CD4-positive, alpha-beta memory T cell (primary cell): ENCODE measurements at places on chromosomes 5 and 9. TPM values are rescaled to one million over a fixed set of nuclear protein-coding genes. Genes with fewer than 3 reads are reported as not detected.

- no peak for DNase-seq
Measured at GRCh38 chr5:2780421-2781171, 29.1 kb upstream of the IRX2 start.

GRCh38 chr5:133244242-133244641, 192.4 kb downstream of the HSPA4 start:
- peak; percentile 12 for DNase-seq

- no peak for DNase-seq
Measured at GRCh38 chr9:121107881-121108280, 33.1 kb downstream of the CNTRL start.

DNA sequence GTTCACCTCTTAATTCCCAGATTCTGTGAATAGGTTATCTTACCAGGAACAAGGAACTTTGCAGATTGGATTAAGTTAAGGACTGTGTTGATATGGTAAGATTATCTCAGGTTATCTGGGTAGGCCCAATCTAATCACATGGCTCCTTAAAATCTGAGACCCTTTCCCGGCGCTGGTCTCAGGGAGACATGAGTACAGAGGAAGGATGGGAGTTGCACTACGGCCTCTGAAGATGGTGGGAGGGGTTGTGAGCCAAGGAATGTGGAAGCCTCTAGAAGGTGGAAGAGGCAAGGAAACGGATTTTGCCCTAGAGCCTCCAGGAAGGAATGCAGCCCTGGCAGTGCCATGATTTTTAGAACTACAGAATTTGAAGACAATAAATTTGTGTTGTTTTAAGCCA, 95.1 kb downstream of the AK8 start:
- no peak for DNase-seq

GRCh38 chr9:12221470-12221869, 471.7 kb upstream of the TYRP1 start:
- DNase-seq, result no peak

- no peak for DNase-seq
Measured at GRCh38 chr5:51131266-51131665, 252.0 kb upstream of the ISL1 start.

Gene TMEM252
- total RNA-seq, result not detected

- DNase-seq, result no peak
Measured at GRCh38 chr9:130860458-130861316, 25.6 kb downstream of the ABL1 start.

Gene HRH2
- total RNA-seq, result 4.0 TPM

- DNase-seq, result peak; percentile 40
Measured at GRCh38 chr5:55324815-55325418, 17.1 kb downstream of the MTREX start.

DNA sequence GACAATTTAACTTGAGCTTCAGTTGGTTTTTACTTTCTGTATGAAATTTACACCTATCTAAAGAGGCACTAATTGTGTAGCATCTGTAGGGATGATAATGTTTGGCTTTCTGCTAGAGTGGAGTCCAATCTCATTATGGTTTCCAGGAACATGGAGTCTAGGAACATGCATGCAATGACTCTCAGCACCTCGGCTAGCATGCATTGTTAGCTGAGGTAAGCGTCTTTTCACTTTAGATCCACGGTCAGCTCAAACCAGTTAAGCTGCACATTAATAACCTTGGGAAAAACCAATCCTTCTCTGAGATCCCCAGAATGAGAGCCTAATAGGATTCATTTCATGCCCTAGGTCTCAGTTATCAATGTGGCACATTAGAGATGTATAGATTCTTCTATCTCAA, 7.8 kb upstream of the GDA start:
- no peak for DNase-seq

Gene CLIC3
- total RNA-seq, result 3.1 TPM

- DNase-seq, result no peak
Measured at GRCh38 chr5:177470759-177471536, 2.5 kb downstream of the DBN1 start.

DNA sequence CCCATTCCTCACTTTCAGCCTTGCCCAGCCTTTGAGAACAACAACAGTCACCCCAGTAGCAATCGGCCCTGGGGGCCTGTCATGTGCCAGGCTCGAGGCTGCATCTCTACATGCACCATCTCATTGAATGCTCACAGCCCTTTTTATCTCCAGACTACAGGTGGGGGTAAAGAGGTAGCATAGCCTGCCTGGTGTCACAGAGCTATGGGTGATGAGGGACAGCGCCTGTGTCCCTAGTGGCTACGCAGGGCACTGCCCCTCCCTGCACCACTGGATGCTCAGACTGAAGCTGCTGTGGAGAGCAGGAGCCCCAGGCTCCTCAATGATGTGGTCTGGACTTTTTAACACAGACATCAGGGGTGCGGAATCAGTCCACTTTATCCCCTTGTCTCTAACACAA, 2.8 kb downstream of the CAMK2A start:
- DNase-seq, result no peak

DNA sequence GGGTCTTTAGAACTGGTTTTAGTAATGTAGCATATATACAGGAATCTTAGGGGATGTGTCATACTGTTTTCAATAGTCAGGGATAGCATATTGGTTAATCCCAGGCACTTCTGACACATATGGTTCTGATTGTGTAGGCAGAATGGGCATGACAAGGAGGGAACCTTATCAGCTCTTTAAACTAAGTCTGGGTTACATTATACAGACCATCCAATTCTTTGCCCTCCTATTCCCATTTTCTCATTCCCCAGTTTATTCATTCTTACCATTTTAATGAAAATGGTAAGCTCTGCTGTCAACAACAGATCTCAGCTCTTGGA, 85.1 kb downstream of the NDUFAF2 start:
- DNase-seq, result no peak

- peak; percentile 73 for DNase-seq
Measured at GRCh38 chr9:127970401-127971313, 10.1 kb downstream of the EEIG1 start.

- DNase-seq, result no peak
Measured at GRCh38 chr9:38212016-38212415, 143.0 kb upstream of the SHB start.

Gene STXBP1
- total RNA-seq, result 19.9 TPM

Gene PPP1R2B
- total RNA-seq, result 0.30 TPM

- no peak for DNase-seq
Measured at GRCh38 chr5:95884511-95884910, 62.0 kb upstream of the GLRX start.

- no peak for DNase-seq
Measured at GRCh38 chr5:87898574-87898973, 370.1 kb downstream of the TMEM161B start.

Gene TLE1
- total RNA-seq, result 0.49 TPM

- DNase-seq, result no peak
Measured at GRCh38 chr9:7375013-7375511, 424.5 kb downstream of the DMAC1 start.

GRCh38 chr5:74864823-74865222, 1.4 kb downstream of the FAM169A start:
- DNase-seq, result no peak

DNA sequence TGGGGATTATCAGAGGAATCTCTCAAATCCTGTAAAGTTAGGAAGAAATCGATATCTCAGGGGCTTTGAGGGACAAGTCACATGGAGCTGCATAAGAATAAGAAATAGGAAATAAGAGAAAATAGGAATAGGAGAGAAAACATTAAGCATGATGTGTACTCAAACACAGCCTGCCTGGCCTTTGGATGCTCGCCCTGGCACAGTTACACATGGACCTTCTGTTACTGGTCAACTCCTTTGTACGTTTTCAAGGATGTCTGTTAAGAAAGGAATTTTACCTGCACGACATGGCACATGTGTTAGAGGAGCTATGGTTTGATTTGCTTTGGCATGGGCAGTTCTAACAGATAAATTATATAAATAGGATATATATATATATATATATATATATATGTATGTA, 321.2 kb downstream of the CDH12 start:
- DNase-seq, result no peak

Gene CMBL
- 1.5 TPM for total RNA-seq

GRCh38 chr5:107806705-107807104, 136.0 kb upstream of the EFNA5 start:
- DNase-seq, result no peak

Gene C5orf52
- not detected for total RNA-seq

Gene ARHGEF37
- total RNA-seq, result 1.3 TPM

GRCh38 chr9:78023003-78023741, 8.4 kb downstream of the GNAQ start:
- no peak for DNase-seq

Gene DAP
- total RNA-seq, result 39.0 TPM

GRCh38 chr5:66542711-66543110, 53.5 kb upstream of the MAST4 start:
- no peak for DNase-seq

GRCh38 chr9:25964239-25964638, 286.0 kb upstream of the TUSC1 start:
- DNase-seq, result no peak

DNA sequence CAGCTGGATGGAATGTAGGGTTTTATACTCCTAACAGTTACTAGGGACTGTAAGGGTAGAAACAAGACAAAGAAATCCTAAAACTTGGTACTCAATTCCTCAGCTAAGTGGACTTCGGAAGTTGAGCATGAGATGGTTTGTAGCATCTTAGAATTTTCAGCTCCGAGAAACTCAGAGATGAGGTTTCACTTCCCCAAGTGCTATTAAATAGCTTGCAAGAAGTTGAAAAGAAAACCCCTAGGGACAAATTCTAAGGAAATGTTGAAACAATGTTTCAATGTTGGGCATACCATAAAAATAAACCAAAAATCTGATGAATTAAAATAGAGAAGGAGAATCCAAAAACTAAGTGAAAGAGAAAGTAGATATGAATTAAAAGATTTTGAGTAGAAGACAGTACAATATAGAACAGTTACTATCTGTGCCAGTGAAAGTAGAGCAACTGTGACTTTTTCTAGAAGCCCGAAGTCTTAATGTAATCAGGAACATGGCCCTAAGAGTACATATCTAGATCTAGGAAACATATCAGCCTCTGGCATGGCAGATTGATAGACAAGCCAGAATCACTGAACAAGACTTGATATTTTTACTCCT, 308.6 kb upstream of the RGMB start:
- DNase-seq, result no peak

Gene TNC
- not detected for total RNA-seq

- DNase-seq, result no peak
Measured at GRCh38 chr9:105141146-105141975, 103.1 kb upstream of the SLC44A1 start.

Gene CDH9
- total RNA-seq, result not detected

DNA sequence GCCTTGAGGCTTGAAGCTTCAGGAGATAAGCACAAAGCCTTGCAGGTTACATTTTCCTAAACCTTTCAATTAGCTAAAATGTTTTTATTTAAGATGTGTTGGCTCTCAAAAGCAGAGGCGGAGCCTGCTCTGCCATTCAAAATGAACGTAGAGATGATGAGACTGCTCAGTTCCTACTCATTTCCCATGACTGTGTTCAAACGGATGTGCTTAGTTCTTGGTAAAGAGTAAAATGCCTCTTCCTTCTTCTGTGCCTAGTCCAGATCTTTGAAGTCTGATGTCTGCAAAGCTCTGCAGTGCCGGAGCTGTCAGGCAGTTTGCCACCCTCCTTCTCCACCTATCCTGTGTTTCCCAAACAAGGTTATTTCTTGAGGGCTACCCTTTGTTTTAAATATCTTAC, 46.3 kb upstream of the ADAMTSL1 start:
- no peak for DNase-seq

GRCh38 chr5:135602882-135603721, 24.3 kb upstream of the CXCL14 start:
- no peak for DNase-seq

DNA sequence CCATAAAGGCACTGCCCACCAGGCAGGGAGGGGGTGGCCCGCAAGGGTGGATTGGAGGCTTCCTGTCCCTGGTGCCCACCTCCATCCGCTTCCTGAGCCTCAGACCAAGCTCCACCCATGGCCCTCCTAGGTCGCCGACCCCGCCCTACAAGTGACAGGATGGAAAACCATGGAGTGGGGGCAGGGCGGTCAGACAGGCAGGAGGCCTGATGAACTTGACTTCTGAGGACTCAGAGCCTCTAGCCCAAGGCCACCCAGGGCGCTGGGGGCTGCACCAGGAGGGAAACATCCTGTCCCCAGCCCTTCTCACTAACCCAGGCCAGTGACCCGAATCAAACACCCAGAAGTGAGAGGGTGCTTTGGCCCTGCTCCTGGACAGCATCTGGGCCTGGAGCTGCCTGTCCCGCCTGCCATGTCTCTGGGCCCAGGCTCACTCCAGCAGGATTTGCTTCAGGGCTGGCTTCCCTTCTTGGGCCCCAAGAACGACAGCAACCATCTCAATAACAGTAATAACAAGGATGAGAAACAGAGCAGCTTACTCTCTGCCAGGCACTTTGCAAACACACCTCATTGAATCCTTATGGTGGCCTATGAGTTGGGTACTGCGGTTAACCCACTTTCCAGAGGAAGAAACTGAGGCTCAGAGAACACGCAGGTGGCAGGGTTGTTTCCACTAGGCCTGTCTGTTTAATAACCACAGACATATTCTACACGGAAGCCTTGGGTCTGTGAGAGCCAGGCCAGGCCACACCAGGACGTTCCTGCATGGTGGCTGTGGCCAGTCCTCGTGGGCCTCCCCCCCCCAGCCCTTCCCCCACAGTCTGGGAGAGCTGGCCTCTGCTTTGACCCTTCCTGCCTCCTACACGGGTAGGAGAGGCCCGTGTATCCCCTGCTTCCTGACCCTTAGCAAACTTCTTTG, 4.4 kb upstream of the ST6GALNAC6 start:
- DNase-seq, result peak; percentile 55

Gene DMRT3
- total RNA-seq, result not detected

- peak; percentile 23 for DNase-seq
Measured at GRCh38 chr9:34179213-34180136, 632 bp downstream of the UBAP1 start.

Gene OR2K2
- not detected for total RNA-seq

Gene F12
- total RNA-seq, result not detected

- DNase-seq, result no peak
Measured at GRCh38 chr5:12019306-12019705, 115.1 kb upstream of the CTNND2 start.

- DNase-seq, result no peak
Measured at GRCh38 chr5:139915834-139916233, 120.2 kb downstream of the PSD2 start.

DNA sequence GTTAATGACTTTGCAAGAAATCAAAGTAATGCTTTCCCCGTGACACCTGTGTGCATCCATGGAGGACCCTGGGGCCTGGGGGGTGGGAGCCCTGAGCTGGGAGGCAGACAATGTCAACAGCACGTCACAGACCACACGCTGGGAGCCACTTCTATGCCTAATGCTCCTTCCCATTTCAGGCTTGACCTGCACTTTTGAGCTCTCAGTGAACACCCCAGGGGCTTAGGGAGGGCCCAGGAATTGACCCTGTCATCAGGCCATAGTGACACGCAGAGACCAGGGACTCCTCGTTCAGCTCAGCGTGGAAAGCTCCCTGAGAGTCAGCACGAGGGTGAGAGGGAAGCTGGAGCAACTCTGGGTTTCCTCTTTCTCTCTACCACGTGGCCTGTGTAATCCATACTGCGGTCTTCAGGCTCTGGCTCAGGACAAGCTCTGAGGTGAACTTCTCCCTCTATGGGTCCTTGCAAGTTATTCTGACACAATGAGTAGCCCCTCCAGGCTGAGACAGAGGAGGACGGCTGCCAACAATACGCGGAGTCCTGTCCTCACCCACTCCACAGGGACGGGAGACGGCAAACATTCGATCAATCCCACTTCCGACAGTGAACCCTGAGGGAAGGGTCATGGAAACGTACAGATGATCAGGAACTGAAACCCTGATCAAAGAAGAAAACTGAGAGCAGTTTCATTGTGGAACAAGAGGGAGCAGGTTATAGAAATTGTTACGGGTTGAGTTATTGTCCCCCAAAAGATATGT, 130.8 kb upstream of the IRX4 start:
- DNase-seq, result no peak
